ENCODE measurements at places on chromosomes 11 and 22. TPM values are rescaled to one million over a fixed set of nuclear protein-coding genes. Genes with fewer than 3 reads are reported as not detected.

The SOX10 gene
- total RNA-seq: 0.29 TPM

The OR51E2 gene
- not detected for total RNA-seq

The CALCA gene
- total RNA-seq: 0.86 TPM

The C11orf87 gene
- 0.33 TPM for total RNA-seq

The HIKESHI gene
- total RNA-seq: 29.9 TPM

The FREY1 gene
- total RNA-seq: 0.90 TPM

The SCGB1C1 gene
- not detected for total RNA-seq

The PDE3B gene
- 16.6 TPM for total RNA-seq

The KRTAP5-9 gene
- 0.43 TPM for total RNA-seq

The FAM180B gene
- not detected for total RNA-seq

The UCP3 gene
- 2.4 TPM for total RNA-seq
